ENCODE measurements at places on chromosomes 1 and 21.

DNA sequence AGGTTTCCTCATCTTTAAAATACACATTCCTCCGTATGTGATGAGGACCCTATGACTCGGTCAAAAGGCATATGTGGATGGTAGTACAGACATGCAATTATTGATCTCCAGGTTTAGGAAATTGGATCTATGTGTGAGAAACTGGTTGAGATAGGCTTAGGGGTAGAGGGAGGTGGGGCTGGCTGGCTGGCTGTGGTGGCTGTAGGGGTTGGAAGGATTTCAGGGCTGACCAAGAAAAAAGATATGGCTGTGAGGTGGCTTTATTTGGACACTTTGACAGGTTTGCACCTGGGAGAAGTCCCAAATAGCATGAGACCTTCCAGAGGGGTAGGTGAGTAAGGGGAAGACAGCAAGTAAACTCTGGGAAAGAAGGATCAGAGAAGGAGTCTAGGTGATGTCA, 39.6 kb upstream of the ADAM30 start:
- no peak for DNase-seq

DNA sequence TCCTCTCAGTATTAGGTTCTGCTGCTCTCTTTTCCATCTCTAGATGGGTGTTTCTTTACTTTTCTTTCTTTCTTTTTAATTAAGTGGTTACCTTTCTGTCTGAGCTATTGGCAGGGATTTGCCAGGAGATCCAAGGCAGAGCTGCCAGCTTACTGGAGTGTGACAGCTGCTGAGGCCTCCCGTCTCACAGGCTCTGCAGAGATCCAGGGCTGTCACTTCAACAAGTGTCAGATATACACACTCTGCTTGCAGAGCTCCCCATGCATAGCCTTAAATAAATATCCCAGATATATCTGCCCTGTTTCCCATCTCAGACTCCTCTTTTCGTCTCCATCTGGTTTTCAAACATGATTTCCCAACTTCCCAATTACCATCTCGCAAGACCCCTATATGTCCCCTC, 124.3 kb downstream of the NOS1AP start:
- DNase-seq = no peak

DNA sequence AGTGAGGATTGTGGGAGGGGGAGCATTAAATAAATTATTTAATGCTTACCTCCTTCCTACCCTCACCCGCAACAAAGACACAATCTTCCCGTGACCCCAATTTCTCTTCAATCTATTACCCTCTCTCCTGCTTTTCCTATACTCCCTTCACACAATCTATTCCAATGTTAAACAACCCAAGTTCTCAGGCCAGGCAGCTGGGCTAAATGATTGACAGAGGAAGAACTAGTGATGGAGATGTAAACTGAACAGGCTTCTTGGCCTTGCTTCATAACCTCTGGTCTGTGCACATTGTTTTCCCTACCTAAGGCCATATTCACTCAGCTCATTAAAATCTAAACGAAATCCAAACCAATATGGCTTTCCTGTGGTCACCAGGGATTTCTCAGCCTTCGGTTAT, 3.9 kb upstream of the RCC1 start:
- DNase-seq = no peak

- no peak for DNase-seq
Measured at GRCh38 chr1:206979379-206980043, 9.3 kb upstream of the FCAMR start.

DNA sequence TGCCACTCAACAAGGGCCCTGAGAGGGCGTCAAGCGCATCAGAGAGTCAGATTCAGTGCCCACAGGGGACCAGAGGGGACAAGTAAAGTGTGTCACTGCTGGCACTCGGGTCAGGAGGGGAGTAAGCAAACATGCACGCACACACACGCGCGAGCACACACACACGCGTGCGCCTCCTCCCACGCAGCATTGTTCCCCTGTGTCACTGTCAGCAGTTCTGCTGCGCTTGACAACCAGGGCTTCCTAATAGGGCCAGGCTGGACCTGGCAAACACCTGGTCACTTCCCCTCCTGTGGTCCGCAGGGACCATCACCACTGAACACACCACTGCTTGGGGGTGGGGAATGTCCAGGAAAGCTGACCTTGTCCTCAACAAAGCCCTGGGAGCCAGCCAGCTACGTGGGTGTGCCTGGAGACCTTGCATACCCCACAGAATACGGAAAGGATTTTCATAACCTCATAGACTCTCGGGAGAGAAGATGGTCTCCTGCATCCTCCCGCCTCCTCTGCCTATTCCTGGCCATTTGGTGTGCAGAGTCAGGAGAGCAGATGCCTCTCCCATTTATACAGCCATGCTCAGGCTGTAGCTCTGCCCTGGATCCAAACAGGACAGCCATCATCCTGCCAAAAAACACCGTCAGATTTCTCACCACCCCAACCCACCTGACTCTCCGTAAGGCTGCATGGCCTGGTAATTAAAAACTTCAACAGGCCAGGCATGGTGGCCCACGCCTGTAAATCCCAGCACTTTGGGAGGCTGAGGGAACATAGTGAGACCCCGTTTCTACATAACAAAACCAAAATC, 73.2 kb downstream of the SSBP3 start:
- DNase-seq = no peak

GRCh38 chr1:951364-951763, 7.7 kb downstream of the NOC2L start:
- DNase-seq = no peak

DNA sequence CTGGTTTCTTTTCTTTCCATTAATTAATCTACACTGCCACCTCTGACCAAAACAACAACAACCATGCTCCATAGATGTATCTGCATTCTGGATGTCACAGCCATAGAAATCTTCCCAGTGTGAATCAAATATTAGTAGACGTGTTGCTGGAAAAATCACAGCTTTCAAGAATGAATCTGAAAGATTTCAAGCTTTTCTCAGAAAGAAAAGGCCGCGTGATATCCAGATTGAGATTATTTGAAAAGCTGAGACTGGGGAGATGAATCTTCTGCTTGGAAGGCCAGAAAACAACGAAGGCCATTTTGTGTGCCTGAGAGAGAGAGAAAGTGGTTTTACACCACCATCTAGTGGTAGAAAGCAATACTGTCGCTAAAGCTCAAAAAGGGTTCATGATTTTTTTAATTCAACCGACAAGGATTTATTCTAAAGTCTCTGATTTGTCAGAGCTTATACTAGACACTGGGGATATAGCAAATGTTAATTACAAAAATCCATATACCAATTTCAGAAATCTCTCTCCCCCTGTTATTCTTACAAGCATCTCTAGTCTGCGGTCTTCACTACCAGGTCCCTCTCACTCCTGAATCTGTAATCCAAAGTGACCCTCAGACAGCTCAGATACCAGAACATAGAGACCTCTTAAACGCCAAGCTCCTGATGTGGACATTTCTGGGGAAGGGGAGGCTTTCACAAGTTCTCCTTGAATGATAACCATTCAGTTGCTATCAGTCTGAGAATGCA, 87.5 kb upstream of the SGIP1 start:
- no peak for DNase-seq

- no peak for DNase-seq
Measured at GRCh38 chr1:25178917-25179561, 53.3 kb downstream of the SYF2 start.

- DNase-seq = no peak
Measured at GRCh38 chr1:184840596-184840995, 85.9 kb upstream of the EDEM3 start.

DNA sequence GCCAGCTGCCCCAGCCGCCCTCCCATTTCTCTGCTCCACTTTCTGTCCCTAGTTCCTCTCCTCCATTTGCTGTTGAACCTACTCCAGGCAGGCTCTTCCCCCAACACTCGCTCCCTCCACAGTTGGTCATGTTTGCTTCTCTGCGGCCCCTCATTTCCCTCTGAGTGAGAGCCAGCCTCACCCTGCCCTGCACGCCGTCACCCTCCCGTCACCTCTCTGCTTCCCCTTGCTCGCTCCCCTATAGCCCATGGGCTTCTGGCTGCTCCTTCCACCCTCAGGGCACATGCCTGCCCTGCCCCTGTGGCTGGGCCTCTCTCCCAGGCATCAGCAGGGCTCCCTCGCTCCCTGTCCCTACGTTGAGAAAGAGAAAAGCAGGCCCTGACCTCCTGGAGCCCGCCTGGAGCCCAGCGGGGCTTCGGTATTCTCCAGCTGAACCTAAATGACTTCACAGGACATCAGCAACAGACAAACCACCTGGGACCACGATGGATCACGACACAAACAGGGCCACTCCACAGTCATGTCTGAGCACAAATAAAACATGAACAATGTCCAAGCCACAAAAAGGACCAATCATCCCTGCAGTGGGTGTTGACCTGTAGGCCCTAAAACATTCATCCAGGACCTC, 13.3 kb upstream of the THEMIS2 start:
- no peak for DNase-seq

DNA sequence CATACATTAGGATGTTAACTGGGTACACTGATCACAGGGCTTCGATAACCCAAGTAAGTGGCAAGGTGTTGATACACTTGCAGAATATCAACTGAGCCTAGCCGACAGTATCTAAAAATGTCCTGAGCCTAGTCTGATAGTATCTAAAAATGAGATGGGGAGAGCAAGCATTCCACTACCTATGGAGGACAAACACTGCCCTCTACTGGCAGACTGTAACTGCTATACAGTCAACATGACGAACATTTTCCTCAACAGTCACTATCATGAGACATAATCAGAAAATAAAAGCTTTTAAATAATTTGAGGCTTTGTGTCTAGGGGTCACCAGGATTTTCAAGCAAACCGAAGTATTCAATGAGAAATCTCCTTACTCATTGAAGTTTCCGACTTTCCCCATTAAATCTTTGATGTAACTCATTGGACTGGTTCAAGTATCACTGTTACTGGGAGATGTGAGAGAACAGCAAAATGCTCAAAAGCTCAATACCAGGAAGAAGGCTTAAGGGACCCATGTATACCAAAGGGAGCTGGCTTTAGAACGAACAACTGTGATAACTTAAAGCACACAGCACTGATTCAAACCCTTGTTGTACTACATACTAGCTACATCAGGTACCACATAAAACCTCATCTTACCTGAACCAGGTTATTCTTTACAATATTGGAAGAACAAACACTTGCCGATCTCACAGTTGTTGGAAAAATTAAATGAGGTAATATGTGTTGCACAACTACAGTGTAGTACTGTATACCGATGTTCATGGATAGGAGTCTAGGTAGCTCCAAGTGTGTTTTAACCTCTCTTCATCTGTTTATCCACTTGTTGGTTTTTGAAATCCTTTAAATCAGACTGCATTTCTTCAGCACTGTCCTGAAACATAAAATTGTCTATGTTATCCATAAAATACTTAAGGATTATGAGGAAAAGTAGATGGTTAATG, 31.1 kb upstream of the SLC45A3 start:
- no peak for DNase-seq

- no peak for DNase-seq
Measured at GRCh38 chr1:177959811-177960515, 9.9 kb downstream of the SEC16B start.

DNA sequence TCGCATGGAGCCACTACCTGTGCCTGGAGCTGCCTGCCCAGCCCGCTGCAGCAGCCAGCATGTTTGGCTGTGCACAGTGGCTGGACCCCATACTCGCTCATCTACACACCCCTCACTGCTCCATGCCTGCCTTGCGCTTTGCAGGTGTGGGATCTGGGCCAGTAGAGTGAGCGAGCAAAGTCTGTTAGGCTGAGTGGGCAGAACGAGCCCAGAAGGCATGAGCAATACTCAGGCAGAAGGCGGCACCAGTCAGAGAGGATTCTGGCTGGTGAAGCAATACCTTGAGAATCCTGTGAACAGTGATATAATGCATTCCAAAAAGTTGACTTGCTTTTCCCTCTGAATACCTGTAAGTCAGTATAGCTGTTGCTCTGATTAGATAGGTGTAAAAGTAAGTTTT, 816.4 kb downstream of the KCNT2 start:
- no peak for DNase-seq

All from H1 (cell line).